ENCODE measurements at places on chromosomes 6 and 20.

- no peak for DNase-seq
These were observed 9.3 kb upstream of the ATG5 start for GRCh38 chr6:106334646-106335448.

GRCh38 chr6:47922391-47922790, 140.6 kb downstream of the OPN5 start:
- DNase-seq: no peak

DNA sequence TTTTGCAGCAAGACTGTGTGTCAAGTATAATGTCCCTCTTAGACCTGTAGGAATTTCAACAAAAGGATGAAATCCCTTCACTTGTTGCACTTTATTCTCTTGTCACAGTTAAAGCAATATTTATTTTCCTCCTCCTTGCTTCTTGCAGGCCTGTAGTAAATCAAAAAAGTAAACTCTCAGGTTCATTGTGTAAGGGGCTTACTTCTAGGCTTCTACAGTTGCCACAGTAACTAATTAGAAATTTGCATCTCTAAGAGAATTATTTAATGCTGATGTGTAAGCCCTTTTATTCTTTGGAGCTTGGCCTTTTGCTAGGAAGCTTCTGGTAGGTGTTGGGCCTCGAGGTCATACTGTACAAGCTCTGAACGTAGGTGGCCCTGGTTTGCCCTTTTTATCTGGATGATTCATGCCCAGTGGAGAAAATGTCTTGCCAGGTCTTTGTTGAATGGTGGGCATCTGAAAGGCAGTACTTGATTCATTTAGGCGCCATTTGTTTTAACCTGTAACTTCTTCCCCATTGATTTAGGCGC, 47.4 kb upstream of the OLIG3 start:
- no peak for DNase-seq

GRCh38 chr20:59576216-59576953, 28.0 kb upstream of the PHACTR3 start:
- DNase-seq: no peak

- DNase-seq: no peak
These were observed 30.8 kb upstream of the SMLR1 start for GRCh38 chr6:130796313-130796905.

DNA sequence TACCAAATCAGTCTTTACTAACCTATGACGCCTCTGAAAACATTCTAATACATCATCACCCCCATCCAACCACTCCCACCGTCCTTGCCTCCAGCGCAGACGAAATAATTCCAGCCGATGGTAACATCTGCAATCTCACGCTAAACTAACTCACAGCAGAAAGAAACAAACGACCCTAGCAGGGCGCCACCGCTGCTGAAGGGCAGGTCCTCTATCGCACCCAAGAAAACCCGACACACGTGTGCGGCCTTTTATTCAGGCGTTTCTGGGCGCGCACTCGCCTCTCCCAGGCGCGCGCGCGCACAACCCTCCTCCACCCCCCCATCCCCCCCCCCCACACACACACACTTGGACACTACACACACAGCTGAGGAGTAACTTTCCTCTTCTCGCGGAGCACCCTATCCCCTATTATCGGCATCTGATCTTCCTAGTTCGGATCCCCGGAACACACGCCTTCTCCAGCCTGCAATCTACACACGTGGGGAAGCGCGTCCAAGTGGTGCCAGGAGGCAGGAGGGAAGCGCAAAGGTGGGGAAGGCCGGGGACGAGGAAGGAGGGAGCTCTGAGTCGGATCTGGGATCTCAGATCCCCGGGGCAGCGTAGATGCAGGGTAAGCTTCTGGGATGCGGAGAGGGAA, 1.4 kb downstream of the GFOD1 start:
- DNase-seq: no peak

DNA sequence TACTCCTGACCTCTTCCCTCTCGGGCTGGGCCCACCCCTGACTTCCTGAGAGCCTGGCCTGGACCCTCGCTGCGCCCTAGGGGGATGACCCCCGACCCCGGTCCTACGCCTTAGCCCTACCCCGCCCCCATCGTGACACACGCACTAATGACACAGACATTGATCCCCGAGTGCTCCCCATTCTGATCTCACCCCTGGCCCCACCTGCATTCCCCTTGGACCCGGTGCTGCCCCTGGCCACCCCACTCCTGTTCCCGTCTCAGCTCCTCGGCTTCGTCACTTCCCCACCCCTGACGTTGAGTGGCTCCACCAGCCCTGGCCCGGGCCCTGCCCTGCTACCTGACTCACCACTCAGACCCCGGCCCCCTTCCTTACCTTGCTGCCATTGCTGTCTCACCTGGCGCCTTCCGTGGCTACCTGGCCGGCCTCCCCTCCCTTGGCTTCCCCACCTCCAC, 12.1 kb downstream of the RBCK1 start:
- DNase-seq: no peak

GRCh38 chr6:13536796-13537526, 37.4 kb upstream of the SIRT5 start:
- DNase-seq: no peak

GRCh38 chr6:12844284-12845223, 128.0 kb downstream of the PHACTR1 start:
- DNase-seq: no peak

DNA sequence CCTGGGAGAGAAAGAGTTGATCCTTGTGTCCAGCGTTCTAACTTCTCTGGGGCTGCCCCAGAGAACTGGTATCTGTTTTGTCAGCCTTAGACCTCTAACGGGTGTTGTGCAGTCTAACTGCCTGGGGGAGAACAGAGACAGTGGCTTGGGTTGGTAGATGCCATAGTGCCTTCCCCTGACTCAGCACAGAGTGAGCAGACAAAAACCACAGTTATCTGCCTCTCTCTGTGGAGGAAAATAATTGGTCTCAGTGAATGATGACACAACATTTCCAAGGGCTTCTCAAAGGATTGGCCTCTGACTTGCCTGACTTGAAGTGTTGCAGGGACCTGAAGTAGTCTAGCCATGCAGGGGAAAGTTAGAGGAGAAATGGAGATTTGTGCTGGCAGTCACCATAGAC, 226.2 kb upstream of the MAN1A1 start:
- DNase-seq: no peak

DNA sequence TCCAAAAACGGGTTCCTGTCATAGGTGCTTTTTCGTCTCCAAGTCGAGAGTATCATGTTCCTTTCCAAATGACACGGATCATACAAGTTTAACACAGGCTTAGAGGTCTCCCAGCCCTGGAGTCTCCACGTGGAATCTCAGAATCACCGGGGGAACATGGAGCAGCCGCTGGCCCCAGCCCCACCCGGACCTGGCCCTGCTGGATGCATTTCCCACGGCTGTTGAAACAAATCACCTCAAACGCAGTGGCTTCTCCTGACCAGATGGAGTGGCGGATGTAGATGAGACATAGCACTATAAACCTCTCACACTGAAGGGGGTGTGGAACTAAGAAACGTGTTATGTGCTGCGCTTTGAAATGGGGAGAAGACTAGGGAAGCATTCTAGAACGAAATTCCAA, 70.0 kb upstream of the FRMD1 start:
- DNase-seq: no peak

All from posterior vena cava (tissue), 2 donors.